ENCODE measurements at places on chromosomes 13 and 19. TPM values are rescaled to one million over a fixed set of nuclear protein-coding genes. Genes with fewer than 3 reads are reported as not detected.

Gene PROZ
- total RNA-seq = not detected

Gene KRTDAP
- total RNA-seq = not detected

Gene IZUMO2
- total RNA-seq = not detected

Gene LCP1
- not detected for total RNA-seq

Gene CABP5
- not detected for total RNA-seq

Gene PLIN4
- total RNA-seq = not detected

Gene ZNF541
- total RNA-seq = under 0.01 TPM

Gene SLC17A7
- total RNA-seq = not detected

Gene NEK5
- total RNA-seq = under 0.01 TPM

Gene NLRP4
- not detected for total RNA-seq

Gene ANKLE1
- total RNA-seq = 1.4 TPM

Gene CNN2
- total RNA-seq = 120 TPM

Gene ZNF850
- 3.9 TPM for total RNA-seq

Gene PTH2
- not detected for total RNA-seq

Gene ANGPTL8
- not detected for total RNA-seq

Gene NLRP5
- not detected for total RNA-seq

Gene FBXL3
- total RNA-seq = 55.2 TPM
